Gastrocnemius medialis (tissue), 4 donors: ENCODE measurements at places on chromosomes 2 and 18. TPM values are rescaled to one million over a fixed set of nuclear protein-coding genes. Genes with fewer than 3 reads are reported as not detected.

DUSP19 gene
- 2.4 TPM for total RNA-seq

ADAM23 gene
- 0.65 TPM for total RNA-seq

ACKR3 gene
- total RNA-seq: 21.2 TPM

DNA sequence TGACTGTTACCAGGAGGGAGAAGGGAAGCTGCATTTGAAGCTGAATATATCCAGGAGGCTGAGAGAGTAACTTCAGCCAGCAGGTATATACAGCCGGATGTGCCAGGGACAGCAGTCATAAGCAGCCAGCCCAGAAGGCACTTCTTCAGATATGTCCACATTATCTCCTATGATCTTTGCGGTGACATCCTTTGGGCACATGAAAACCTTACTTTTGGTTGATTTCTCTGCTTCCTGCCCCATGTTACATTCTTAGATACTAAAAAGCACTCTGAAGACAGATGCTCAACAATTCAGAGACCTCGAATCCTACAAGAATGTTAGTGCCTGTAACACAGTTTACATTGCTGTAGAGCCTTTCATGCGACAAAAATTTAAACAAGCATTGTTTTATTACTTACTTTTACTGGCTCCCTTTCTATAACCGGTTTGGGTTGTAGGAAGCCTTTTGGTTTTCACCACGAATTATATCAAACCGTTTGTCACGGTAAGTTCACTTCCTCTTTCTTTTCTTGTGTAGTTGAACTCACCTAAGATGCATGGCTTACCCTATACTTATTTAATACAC, 50.3 kb upstream of the TLK1 start:
- H3K27me3 ChIP-seq: no peaks in the 10 kb centered on the region
- no peak overlapping the region for H3K27ac ChIP-seq
- H3K36me3 ChIP-seq: no peaks in the 10 kb centered on the region
- no peak overlapping the region for H3K4me3 ChIP-seq
- H3K4me1 ChIP-seq: no peaks in the 10 kb centered on the region

GRCh38 chr2:234879671-234880455, 72.0 kb upstream of the SH3BP4 start:
- no peaks in the 10 kb centered on the region for H3K27me3 ChIP-seq
- H3K36me3 ChIP-seq: no peaks in the 10 kb centered on the region
- H3K4me1 ChIP-seq: peaks cover 12% of the 10 kb centered on the region
- H3K4me3 ChIP-seq: no peak overlapping the region
- no peak overlapping the region for H3K27ac ChIP-seq
- DNase-seq: no peak

GRCh38 chr2:43899589-43899988, 60.8 kb downstream of the ABCG8 start:
- no peaks in the 10 kb centered on the region for H3K27me3 ChIP-seq
- no peaks in the 10 kb centered on the region for H3K36me3 ChIP-seq
- H3K4me3 ChIP-seq: no peak overlapping the region
- H3K4me1 ChIP-seq: no peaks in the 10 kb centered on the region
- no peak for DNase-seq
- no peak overlapping the region for H3K27ac ChIP-seq

DNA sequence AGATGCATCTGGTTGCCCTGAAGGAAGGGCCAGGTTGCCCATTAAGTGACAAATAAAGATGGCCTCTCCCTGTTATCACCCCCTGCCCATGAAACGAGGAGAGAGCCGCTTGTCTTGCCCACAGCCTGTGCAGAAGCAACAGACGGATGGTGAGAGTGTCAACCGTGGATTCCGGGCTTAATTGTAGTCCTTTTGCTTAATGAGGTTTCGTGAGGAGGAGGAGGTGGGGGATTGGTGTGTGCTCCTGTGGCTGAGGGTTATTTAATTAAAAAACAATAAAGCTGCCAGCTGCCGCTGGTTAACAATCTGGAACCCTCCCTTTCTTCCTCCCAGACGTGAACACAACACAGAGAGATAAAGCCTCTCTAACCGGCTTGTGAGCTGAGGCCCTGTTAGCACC, 188.0 kb upstream of the PARD3B start:
- DNase-seq: no peak
- no peak overlapping the region for H3K4me3 ChIP-seq
- H3K27ac ChIP-seq: no peak overlapping the region
- H3K27me3 ChIP-seq: no peaks in the 10 kb centered on the region

DNA sequence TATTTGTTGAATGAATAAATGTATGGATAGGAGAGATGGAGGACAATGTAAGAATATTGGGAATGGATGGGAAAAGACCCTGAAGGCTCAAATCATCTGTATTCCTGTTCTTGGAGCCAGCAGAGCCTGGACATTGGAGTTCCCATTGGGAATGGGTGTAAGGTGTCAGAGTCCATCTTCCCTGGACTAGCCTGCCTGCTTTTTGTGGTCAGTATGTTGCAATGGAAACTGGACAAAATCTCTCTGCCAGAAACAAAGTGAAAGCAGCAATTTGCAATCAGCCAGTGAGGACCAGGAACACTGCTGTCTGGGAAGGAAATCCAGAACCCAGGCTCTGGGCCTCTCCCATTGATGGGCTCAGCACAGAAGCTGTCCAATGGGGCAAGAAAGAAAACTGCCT, 83.5 kb upstream of the SKOR2 start:
- no peak overlapping the region for H3K27ac ChIP-seq
- H3K27me3 ChIP-seq: no peaks in the 10 kb centered on the region
- no peaks in the 10 kb centered on the region for H3K4me1 ChIP-seq
- DNase-seq: no peak
- H3K4me3 ChIP-seq: no peak overlapping the region

DNA sequence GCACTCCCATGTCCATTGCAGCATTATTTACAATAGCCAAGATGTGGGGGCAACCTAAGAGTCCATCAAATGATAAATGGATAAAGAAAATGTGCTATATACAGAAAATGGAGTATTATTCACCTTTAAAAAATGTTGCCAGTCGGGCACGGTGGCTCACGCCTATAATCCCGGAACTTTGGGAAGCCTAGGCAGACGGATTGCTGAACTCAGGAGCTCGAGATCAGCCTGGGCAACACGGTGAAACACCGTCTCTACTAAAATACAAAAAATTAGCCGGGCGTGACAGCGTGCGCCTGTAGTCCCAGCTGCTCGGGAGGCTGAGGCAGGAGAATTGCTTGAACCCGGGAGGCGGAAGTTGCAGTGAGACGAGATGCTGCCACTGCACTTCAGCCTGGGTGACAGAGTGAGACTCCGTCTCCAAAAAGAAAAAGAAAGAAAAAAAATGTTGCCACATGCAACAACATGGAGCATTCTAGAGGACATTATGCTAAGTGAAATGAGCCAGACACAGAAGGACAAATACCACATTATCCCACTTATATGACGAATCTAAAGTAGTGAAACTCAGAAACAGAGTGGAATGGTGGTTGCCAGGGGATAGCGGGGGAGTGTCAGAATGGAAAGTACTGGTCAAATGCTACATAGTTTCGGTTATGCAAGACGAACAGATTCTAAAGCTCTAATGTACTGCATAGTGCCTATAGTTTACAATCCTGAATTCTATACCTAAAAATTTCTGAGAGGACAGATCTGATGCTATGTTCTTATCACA, 1385.6 kb upstream of the TMEFF2 start:
- H3K36me3 ChIP-seq: no peaks in the 10 kb centered on the region
- H3K27ac ChIP-seq: no peak overlapping the region
- H3K4me1 ChIP-seq: no peaks in the 10 kb centered on the region
- no peak overlapping the region for H3K4me3 ChIP-seq
- H3K27me3 ChIP-seq: no peaks in the 10 kb centered on the region

- no peak for DNase-seq
- H3K4me3 ChIP-seq: no peak overlapping the region
- no peaks in the 10 kb centered on the region for H3K4me1 ChIP-seq
- no peaks in the 10 kb centered on the region for H3K27me3 ChIP-seq
Observed at GRCh38 chr18:58148954-58149471, 105.0 kb downstream of the NEDD4L start.

DNA sequence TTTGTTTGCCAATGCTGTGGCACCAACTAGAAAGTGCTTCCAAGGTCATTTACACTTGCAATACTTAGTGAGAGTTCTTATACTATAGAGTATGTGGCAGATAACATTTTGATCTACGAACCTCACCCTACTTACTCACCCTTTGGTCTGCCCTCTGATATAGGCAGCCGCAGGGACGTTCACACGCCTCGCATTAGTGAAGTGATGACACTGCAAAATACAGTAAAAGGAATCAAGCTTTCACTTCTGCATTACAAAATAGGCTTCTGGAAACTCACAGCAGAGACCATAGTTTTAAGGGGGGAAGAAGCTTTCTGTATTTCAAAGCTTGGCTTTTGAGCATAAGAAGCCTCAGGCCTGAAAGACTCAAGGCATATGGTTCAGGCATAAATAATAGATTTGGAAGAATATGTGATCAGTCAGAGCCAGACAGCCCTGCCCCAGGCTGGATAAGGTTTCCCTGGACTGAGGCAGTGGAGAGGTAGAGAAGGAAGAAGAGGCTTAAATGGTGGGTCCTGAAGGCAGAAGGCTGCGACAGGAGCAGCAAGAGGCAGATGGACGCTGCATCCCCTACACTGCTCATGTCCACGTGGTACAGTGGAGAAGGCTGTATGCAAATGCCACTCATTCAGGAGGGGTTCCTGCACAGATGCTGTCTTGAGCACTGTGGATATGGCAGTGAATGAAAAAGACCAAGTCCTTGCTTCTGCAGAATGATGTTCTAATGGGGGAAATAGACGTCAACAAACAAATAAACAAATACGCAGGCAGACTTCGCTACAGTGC, 63.1 kb downstream of the FECH start:
- H3K4me3 ChIP-seq: no peak overlapping the region
- H3K27ac ChIP-seq: no peak overlapping the region
- H3K4me1 ChIP-seq: no peaks in the 10 kb centered on the region
